ENCODE measurements at places on chromosomes 7 and 10.

- DNase-seq, result no peak
These were observed 137.4 kb upstream of the CDC14C start for GRCh38 chr7:48786951-48787350.

DNA sequence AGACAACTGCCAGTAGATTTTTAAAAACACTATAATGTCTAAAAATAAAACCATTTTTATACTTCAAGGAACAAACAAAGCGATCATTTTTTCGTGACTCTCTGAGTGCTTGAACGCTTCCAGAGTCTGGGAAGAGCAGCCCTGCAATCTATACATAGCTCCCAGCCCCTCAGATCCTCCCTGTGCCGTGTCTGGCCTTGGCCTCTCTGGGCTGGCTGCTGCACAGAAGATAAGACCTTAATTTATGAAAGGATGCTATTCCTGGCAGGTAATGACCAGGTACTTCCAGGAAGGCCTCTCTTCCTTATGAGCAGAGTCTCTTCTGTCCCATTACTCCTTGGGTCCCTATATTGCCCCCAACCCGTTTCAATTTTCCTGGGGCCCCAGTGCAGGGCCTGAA lies 200.9 kb upstream of the AOAH start:
- no peak for DNase-seq

DNA sequence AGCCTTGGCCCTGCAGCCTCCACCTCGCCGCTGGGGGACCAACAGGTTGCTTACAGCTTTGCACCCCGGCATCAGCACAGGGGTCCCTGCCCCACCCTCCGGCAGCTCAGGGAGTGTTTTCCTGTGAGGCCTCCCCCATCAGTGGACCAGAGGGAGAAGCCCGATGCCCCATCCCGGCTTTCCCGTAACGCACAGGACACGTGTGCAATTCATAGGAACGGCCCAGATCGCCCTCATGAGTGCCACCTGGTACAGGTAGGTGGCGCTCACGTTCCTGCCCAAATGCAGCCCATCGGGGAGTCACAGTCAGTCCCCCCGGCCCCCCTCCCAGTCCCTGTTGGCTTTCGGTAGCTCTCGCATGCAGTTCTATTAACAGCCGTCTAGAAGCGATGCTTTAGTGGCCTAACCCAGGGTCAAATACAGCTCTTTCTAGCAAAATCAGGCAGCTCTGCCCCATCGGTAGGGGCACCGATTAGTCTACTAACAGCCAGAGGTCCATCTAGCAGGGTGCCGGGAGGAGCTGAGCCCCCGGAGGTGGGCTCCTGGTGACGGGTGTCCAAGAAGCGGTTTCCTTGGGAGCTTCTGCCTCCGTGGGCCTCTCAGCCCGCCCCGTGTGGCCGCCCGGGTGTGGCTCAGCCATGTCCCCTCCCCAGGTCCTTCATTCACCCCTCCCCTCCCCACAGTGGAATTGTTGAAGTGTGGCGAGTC lies 48.4 kb upstream of the GTF2IRD1 start:
- DNase-seq, result no peak

DNA sequence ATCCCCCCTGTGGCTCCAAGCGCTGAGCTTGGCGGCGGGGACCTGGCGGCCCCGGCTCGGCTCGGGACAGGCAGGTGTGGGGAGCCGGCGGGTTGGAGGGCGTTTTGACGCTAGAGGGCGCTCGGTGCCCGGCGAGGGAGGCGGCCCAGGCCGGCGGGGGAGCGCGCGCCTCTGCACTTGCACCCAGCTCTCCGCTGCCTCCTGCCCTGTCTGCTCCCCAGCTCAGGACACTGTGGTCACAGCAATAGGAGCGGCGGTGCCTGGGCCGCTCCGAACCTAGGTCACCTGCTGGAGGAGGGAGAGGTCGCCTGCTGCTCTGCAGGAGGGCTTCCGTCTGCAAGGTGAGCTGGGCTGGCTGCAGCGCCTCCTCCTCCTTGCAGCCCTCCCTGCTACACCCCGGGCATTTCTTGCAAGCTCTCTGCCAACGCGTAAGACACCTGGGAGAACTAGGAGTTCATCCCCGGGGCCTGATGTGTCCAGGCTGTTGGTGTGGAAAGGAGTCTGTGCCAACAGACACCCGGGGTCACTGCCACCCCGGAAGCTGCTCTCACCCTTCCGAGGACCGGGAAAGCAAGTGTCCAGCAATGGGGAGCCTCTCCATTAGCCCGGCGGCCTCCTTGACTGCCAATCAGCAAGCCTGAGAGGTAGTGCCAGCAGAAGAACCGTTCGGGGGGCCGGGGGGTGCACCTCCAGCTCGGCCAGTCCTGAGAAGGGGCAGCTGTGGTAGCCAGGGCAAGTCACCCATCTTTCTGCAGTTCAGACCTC lies 620.4 kb downstream of the GALNT17 start:
- no peak for DNase-seq

DNA sequence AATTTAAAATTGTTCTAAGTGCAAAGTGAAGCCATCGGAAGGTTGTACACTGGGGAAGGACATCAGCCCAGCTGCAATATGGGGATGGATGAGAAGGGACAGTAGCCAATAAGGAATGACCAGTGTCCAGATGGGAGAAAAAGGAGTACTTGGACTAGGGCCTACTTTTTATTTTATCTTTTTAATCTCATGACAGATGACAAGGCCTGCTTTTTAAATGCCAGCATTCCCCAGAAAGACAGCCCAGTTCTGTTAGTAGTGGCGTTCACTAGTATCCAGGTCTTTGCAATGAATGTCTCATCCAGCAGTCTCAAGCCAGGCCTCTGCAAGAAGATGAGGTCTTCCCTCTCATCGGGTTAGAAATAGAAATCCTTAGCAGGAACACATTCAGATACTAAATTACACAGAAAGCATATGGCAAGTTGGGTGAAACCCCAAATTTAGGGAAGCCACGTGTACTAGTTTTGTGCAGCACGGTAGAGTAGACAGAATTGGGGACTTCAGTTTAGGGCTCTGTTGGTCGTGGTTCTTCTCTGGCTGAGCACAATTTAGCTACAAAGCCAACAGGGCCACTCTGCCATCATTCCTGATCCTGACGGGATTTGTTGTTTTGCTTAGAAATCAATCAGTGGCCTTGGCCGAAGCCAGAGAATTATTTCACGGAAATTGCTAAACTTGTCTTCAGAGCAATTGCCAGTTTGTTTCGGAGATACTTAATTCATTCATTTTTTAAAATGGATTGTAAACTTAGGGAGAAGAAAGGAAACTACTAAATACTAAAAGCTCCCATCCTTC lies 227.8 kb downstream of the ARHGAP21 start:
- no peak for DNase-seq

DNA sequence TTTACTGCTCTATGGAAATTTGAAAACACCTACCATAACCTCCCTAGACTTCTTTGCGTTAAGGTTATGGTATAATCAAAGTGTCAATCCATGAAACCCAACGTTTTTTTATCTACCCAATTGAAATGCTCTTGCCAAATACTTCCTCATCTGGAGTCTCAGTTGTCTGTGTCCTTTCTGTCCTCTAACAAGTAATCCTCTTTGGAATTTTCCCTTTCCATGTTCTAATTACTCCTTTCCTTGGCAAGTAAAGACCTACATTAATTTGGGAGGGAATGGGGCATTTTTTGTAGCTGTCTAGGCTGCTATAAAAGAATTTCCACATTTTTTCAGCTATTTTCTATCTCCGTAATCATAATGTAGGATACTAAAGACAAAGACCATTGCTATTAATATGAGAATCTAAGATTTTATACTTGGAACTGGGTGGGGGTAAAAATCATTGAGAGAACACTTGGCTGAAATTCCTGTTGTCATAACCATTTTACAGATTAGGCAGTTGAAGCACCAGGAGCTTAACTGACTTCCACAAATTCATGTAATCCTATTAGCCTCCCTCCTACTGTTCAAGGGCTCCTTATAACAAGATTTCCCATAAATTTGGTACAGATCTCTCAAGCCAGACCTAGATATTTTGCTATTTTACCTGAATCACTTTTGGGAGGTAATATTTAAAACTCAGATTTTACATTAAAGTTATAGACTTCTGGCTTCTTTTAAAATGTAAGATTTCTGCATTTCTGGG lies 1307.6 kb downstream of the XPNPEP1 start:
- no peak for DNase-seq

GRCh38 chr10:51159841-51160240 lies 85.6 kb downstream of the PRKG1 start:
- DNase-seq, result no peak

DNA sequence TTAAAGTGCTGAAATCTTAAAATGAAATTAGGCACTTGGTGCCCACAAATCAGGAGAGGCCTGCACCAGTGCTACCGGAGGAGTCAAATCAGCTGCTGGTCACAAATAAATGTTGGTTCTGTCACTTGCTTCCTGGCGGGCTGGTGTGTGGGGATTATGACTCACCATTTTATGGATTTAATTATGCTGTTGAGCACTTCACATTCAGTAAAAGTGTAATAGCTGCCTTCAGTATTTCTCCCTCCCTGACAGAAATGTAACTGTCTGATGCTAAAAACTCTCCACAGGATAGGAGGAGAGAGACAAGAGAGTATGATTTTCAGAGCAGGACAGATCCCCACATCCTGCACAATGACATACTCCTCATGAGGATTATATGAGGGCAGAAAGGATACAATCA lies 186.0 kb downstream of the JAZF1 start:
- DNase-seq, result peak; percentile 51

- no peak for DNase-seq
These were observed 21.5 kb upstream of the GGCT start for GRCh38 chr7:30526163-30526562.

All from NCI-H2107 (cell line).